ENCODE measurements at places on chromosomes 5 and 9.

- no peak for DNase-seq
These were observed 112.5 kb upstream of the SLIT3 start for GRCh38 chr5:169413416-169413815.

- DNase-seq, result no peak
These were observed 85.0 kb upstream of the HRH2 start for GRCh38 chr5:175572886-175573285.

DNA sequence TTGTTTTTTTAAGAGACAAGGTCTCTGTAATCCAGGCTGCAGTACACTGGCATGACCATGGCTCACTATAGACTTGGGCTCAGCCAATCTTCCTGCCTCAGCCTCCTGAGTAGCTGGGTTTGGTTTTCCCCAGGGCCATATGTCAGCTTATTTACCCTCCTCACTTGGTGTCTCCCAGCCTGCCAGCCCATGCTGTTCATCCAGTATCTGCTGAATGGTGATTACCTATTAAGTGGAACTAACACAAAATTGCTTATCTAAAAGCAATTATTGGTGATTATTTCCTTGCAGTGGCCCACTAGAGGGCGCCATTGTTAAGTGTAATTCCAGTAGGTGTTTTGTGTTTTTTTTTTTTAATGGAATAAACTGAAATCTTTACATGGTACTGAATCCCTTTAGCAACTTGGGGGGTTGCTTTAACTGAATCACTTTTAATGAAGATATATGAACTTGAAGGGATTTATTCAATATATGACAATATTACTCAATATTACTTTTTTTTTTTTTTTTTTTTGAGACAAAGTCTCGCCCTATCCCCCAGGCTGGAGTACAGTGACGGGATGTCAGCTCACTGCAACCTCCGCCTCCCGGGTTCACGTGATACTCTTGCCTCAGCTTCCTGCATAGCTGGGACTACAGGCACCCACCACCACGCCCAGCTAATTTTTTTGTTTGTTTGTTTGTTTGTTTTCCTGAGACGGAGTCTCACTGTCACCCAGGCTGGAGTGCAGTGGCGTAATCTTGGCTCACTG lies 13.8 kb downstream of the EXOSC2 start:
- peak; percentile 76 for DNase-seq

- DNase-seq, result no peak
These were observed 21.9 kb upstream of the DUSP1 start for GRCh38 chr5:172792701-172793570.

DNA sequence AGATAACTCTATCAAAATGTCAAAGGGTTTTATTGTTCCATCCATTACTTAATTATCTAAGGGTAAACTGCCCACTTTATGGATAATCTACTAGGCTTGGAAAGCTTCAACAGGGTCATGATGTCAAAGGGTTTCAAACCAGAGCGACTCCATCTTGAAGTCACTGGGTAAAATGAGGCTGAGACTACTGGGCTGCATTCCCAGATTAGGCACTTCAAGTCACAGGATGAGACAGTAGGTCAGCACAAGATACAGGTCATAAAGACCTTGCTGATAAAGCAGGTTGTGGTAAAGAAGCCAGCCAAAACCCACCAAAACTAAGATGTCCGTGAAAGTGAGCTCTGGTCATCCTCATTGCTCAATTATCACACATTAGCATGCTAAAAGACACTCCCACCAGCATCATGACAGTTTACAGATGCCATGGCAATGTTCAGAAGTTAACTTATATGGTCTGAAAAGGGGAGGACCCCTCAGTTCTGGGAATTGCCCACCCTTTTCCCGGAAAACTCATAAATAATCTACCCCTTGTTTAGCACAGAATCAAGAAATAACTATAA lies 138.6 kb downstream of the GNAQ start:
- no peak for DNase-seq

GRCh38 chr9:27491154-27491553 lies 32.9 kb upstream of the IFNK start:
- DNase-seq, result no peak

DNA sequence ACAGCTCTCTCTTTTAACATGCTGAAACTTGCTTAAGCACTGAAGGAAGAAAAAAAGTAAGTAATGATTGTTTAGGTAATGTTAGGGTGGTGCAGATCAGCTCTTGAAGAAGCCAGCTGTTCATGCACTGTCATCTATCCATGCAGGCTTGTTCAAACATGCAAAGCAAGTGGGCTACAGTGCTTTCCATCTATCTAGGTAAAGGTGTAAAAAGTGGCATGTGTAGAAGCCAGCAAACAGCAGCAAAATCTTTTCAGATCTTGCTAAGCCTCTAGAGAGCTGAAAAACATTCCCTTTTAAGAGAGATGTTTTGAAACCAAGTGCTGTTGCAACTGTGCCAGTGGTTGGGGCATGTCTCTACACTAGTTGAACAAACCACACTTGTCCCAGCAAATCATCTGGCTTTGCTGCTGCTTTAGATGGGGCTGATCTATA lies 214.4 kb downstream of the EFNA5 start:
- DNase-seq, result no peak

DNA sequence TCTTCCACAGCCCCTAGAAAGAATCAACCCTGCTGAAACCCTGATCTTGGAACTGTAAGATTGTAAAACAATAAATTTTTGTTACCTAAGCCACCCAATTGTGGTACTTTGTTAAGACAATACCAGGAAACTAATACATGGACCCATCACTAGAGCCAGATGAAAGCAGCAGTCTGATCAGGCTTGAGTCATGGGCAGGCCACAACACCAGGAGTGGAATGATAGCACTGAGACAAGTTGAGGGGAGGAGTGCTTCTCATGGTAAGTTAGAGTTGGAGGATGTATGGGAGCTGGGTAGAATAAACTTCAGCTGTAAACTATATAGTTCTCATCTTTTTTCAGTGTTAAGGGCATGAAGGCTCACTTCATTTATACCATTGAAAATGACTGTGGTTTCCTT lies 164.4 kb upstream of the OR13F1 start:
- no peak for DNase-seq

- no peak for DNase-seq
These were observed 66.1 kb downstream of the DNAH5 start for GRCh38 chr5:13878357-13878756.

DNA sequence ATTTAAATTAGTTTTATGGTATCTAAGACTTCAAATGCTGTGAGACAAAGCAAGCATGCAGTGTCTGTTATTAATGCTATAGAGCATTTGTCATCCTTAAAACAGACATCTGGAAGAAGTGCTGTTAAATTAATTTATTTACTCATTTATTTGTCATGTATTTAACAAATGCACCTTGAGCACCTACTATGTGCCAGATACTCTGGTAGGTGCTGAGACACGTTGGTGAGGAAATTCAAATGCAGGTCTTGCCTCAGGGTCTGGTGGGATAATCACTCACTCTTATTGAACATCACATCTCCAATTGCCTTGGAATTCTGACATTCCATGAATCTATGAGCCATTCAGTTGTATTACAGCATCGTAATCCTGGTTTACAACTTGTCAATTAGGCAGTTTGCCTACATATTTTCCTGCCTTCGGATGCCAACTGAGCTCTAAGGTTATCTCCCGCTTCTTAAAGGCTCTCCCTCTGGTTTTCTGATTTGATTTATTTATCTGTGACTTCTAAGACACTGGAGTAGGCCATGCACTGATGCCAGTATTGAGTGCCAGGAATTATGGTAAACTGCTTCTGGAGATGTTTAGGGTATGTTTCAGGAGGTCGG lies 56.0 kb upstream of the RPS23 start:
- DNase-seq, result no peak

- DNase-seq, result no peak
These were observed 22.1 kb upstream of the FAM13B start for GRCh38 chr5:138054847-138055558.

GRCh38 chr5:31754741-31755675 lies 116.1 kb downstream of the PDZD2 start:
- no peak for DNase-seq

DNA sequence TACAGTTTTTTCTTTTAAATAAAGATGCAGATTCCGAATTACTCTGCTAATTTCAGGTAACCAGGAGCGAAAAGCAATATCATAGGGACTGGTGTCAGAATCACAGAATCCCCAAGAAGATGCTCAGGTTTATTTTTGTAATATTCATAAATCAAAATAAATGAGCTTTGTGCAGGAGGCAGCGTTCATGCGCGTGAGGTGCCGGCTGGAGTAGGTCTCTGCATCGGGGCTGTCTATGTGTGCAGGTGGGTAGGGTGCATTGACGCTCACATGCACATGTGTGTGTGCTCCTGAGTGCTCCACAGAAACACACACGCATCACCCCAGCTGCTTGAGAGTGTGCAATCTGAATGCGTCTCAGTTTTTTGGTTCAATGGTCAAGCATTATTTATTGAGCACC lies 226.4 kb downstream of the PBX3 start:
- no peak for DNase-seq

GRCh38 chr5:170404398-170404797 lies 15.2 kb upstream of the KCNMB1 start:
- no peak for DNase-seq

DNA sequence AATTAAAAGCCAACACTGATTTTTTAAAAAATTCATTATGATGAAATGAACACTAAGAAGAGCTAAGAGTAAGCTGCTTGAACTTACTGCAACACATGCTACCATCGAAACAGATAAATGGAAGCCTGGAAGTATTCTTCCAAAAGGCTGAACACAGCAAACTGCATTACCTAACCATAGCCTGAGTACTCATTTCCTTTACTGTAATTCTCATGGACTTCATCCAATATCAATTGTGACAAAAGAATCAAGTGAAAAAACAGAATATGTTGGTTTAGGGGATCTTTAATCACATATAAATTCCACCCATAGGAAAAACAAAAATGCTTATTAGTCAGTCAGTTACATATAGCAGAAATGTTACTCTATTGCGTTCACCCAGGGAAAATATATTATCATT lies 68.5 kb downstream of the DROSHA start:
- DNase-seq, result no peak

GRCh38 chr9:114735704-114736103 lies 53.7 kb upstream of the TEX48 start:
- no peak for DNase-seq

DNA sequence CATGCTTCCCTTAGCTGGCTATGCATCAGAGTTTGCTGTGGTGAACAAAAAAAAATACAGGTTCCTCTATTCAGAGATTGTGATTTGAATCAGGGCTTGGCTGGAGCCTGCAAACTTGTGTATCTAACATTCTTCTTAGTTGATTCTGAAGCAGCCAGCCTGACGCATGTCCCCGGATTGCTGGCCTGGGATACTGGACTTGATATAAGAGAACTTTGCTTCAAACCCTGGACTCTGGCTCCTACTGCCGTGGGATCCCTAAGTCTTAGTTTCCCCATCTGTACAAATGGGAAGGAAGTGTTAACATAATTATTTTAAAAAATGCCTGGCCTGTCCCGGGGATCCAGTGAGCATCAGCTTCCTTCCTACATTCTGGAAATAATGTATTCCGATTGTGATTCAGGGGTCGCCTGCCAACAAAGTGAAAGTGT lies 292.8 kb downstream of the ARHGEF28 start:
- no peak for DNase-seq

GRCh38 chr5:143249851-143250250 lies 153.6 kb downstream of the NR3C1 start:
- no peak for DNase-seq

DNA sequence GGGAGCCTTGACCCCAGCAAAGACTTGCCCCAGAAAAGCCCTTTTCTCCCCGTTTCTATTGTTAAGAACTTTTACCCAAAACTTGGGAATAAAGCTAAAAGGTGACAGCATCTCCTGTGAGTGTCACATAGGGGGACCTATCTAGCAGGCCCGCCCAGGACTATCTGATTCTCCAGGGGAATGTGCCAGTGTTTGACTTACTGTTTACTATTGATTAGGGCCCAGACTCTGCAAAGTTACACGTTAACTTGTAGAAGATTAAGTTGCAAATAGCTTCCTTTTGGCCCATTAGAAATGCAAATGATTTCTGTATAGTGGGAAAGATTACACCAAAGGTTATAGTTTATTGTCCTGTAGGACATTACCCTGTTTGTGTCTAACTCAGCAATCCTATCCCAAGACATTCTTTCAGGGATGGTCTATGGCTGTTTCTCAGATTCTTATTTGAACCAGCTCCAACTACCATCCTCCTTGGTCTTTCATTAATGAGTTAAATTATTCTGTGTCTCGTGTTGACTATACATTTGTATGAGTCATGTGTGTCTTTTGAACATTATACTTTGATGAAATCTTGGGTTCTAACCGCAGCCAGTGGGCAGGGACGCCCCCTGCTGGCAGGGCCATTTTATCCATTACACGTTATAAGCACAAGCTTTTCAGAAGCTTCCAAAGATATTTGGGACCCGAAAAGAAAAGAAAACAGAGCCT lies 60.7 kb downstream of the HRH2 start:
- DNase-seq, result peak; percentile 39

- no peak for DNase-seq
These were observed 135.3 kb downstream of the CETN3 start for GRCh38 chr5:90274216-90274615.

DNA sequence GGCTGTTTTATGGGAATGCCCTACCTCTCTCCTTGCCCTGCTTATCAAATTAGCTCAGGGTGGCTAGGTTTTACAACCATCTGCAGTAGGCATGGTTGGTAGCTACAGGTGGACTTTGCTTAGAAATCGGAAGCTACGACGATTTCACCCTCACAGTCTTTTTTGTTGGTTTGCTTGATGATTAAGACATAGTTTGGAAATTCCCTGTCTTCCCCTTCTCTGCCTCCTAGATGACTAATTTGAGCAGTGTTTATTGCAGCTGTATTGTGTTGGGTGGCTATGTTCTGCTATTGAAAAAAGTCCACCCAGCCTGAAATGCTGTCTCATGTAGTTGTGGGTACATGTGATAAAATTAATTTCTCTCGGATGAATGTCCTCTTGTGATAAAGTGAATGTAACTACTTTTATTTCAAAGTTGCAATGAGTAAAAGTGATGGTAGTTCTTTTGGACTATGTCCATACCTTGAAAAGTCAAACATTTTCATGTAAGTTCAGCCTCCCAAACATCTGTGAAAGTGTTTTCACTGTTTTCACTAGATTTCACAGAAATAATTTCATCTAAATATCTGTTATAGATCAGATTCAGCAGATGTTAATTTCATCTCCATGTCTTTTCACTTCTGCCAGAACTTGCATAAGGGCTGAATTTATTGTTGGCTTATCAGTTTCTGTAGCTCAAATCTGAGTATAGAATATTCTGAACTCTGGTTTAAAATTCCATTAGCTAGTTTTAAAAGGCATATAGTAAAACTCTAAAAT lies 37.3 kb upstream of the FYB1 start:
- no peak for DNase-seq

DNA sequence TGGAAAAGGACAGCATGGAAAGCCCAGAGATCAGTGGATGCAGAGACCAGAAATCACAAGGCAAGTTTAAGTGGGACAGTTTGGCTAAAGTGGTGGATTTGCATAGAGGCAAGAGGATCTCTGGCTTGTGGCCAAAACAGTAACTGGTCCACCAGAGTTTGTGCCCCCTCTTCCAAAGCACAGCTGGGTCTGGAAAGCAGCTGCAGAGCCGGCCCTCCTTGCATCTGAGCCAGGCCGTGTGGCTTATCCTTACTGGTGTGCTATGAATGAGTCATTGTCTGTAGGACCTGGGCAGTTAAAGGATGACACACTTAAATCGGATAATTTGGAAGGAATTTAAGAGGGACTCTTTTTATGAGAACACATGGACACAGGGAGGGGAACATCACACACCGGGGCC lies 146.6 kb downstream of the PIP5K1B start:
- no peak for DNase-seq

Data from effector CD4-positive, alpha-beta T cell (primary cell).